Stimulated activated CD4-positive, alpha-beta T cell treated with anti-CD3 and anti-CD28 coated beads, Interleukin-15, amount 100 ng/mL, for 1 hour (primary cell): ENCODE measurements at places on chromosomes 7 and 10.

DNA sequence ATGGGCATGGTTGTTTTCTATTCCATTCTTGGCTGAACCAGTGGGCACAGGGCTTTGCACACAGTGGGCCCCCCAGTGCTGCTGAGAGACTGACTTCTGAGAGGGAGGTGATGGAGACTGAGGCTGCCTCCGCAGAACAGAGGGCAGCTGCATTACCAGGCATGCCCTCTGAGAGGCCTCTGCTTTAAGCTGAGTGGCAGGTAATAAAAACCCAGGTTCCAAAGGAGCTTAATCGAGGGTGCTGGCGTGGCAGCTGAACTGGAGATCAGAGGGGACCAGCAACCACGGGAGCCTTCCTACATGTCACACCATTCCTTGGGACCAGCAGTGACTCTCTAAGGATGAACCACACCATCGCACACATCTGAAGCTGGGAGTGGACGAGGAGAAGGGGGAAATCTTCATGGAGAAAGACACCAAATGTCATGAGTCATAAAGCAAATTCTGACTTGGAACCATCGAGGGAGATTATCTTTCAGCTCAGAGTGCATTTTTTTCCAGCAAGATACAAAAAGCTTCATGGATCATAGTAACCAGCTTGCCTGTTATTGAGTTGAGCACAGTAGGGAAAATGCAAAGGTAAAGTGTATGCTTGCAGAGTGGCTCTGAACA is 24.6 kb downstream of the HIPK2 start:
- DNase-seq, result no peak

DNA sequence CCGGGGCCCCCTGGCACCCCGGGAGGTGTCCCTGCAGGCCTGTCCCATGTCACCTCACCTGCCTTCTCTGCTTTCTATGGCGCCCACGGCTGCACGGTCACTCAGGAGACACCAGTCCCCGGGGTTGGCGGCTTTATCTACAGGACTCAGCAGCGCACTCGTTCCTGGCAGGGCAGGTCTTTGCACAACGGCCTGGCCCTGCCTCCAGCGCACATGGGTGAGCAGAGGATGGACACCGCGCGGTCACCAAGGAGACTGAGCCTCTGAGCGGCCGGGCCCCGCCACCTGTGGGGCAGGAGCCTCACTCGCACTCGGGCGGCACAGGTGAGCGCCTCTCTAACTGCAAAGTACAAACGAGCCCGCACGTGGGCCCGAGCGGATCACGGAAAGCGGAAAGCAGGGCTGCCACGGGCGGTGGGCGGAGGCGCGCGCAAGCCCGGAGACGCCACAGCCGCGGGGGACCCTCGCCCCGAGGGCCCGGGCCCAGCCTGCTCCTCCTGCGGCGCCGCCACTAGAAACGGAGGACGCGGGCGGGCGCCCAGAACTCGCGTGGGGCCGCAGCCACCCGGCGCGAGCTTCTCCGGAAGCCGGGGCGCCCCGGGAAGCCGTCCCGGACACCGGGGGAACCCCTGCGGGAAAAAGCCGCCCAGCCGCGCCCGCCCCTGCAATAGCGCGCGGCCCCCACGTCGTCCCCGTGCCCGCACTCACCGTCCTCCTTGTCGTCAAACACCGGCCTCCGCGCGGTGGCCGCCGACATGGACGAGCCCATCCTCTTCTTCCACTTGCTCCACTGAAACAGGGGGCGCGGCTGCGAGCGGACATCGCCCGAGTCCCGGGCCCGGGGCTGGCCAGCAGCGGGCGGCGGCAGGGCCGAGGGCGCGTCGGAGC is 642 bp downstream of the STK32C start:
- DNase-seq, result no peak

GRCh38 chr7:115230882-115231571 is 309.1 kb downstream of the MDFIC start:
- no peak for DNase-seq

DNA sequence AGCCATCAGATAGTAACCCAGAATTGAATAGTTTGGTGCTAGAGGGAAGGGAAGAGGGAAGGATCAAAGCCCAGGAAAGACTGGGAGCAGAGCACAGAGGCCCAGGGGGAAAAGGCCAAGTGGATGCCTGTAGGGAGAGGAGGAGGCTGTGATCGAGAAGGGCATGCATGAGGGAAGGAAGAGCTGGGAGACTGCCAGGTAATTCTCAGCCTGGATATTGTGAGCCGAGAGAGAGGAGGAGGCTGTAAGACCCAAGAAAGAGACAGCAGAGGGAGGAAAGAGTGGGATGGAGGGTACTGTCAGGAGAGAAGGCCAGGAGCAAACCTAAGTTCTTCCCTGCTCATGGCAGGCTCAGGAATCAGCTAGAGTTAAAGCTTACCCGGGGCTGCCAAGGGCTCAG is 178.2 kb downstream of the CCDC3 start:
- no peak for DNase-seq

DNA sequence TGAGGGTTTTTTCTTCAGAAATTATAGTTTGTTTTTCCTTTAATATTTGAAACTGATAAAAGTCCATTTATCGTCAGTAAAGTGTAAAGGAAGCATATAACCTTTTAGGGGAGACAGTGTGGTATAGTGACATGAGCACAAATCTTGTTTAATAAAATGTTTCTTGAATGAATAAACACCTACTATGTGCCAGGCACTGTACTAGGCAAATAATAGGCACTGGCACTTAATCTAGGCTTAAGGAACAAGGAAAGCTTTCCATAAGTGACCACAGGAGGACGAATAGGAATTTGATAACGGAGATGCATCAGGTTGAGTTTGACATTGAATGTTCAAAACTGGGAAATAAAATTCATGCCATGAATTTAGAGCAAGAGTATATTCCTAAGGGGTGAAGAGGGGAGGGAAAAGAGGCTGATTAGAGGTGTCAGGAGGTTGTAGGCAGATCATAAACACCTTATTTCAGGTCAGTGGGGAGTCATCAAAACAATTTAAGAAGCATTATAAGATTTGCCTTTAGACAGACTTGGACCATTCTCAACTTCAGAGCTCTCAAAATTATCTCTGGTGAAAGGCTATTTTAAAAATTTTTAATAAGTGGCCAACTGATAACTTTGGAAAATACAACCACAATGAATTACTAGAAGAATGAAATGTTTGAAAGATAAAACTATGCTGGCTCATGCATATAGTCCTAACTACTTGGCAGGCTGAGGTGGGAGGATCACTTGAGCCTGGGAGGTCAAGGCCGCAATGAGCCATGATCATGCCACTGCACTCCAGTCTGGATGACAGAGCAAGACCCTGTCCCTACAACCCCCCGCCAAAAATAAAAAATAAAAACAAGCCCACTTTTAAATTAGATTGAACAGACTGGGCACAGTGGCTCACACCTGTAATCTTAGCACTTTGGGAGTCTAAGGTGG is 22.4 kb downstream of the RALA start:
- DNase-seq, result no peak

DNA sequence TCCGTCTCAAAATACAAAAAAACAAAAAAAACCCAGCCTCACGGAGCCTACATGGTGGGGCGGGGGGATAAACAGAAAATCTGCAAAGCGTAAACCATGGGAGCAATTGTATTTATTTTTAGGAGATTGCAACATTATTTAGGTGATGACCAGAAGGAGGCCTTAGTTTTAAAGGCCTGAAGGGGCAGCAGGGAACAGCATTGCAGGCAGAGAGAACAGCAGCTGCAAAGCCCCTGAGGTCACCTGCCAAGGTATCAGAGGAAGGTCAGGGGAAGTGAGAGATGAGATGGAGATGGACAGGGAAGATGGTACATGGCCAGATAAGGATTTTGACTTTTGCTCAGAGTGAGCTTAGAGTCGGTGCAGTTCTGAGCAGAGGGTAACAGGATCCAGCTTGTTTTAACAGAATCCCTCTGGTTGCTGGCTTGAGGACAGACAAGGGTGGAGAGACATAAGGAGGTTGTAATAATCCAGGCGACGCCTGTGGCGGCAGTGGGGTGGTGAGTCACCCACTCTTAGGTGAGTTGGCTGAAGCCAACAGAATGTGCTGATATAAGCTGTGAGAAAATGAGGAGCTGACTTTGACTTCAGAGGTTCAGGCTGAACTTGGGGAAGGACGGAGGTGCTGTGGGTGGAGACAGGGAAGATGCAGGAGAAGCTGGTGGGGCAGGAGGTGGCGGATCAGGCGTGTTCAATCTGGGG is 82.3 kb upstream of the GTF2I start:
- no peak for DNase-seq

GRCh38 chr7:134850066-134850465 is 70.6 kb downstream of the CALD1 start:
- DNase-seq, result no peak

GRCh38 chr10:50600831-50601477 is 22.8 kb downstream of the SGMS1 start:
- DNase-seq, result no peak

DNA sequence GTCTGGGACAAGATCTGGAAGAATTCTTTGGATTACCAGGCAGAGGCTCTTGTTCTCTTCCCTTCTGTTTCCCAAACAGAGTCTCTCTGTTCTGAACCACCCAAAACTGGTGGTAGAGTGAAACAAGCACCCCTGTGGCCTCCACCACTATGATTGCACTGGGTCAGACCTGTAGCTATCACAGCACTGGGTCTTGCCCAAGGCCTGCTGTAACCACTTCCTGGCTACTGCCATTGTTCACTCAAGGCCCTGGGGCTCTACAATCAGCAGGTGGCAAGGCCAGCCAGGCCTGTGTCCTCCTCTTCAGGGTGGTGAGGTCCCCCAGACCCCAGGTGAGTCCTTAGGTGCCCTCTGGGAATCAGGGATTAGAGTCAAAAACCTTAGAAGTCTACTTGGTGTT is 4.1 kb upstream of the LRRC17 start:
- no peak for DNase-seq

DNA sequence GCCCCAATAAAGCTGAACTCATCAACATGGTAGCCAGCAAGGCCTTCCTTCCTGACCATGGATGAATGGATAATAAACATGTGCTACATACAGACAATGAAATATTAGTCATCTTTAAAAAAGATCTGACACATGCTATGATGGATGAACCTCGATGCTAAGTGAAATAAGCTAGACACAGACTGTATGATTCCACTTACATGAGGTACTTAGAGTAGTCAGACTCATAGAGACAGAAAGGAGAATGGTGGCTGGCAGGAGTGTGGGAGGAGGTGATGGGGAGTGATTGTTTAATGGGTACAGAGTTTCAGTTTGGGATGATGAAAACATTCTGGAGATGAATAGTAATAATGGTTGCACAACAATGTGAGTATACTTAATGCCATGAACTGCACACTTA is 114.1 kb upstream of the SORCS3 start:
- DNase-seq, result no peak

DNA sequence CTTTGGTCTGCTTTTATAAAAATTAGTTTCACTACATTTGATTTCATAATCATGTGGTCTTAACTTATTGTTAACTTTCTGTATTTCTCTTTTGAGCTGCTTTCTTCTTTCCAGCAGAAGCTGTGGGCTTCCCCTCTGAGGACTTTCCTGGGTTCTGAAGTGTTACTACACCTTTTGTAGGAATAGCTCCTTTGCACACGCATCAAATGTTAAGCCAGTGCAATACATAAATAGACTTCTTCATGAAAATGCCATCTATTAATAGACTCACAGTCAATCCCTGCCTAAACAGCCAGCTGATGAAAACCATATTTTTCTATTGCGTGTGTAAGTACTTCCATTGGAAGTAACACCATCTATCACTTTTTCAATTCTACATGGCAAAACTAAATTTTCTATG is 1.5 kb downstream of the ABCB4 start:
- DNase-seq, result no peak

GRCh38 chr10:27611744-27612550 is 107.8 kb downstream of the RAB18 start:
- DNase-seq, result no peak

- no peak for DNase-seq
Measured at GRCh38 chr10:42638821-42639270, 476 bp upstream of the ZNF33B start.

DNA sequence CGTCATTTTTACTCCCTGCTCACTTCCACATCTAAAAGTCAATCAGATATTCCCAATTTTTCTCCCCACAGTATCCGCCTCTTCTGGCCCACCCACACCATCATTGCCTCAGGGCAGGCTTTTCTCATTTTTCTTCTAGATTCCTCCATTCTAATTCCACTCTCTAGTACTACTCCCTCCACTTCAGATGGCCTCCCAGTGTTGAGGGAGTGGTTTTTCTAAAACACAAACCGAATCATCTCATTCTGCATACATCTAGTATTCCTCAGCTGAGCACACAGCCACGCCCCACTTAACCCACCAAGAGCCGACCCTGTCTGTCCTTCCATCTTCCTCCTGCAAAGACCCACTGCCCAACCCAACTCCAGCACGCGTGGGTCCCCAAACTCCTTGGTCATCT is 314.9 kb upstream of the NPVF start:
- no peak for DNase-seq

DNA sequence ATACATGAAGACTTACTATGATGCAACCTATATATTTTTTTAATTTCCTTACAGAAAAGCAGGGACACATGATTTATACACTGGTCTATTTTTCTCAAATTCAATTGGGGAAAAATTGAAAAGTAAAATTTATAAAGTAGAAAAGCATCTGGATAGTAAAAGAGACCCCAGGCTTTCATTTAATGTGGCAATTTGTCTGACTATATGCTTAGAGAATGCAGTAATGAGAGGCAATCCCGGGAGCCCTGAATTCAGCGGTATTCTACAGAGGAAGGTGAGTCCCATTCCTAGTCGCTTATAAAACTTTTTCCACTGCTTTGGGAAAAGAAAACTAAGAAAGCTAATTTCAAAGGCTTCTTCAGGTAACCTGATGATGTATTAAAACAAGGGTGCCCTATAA is 167.1 kb downstream of the SEMA3D start:
- no peak for DNase-seq

- DNase-seq, result no peak
Measured at GRCh38 chr10:100748231-100749058, 3.1 kb downstream of the PAX2 start.

DNA sequence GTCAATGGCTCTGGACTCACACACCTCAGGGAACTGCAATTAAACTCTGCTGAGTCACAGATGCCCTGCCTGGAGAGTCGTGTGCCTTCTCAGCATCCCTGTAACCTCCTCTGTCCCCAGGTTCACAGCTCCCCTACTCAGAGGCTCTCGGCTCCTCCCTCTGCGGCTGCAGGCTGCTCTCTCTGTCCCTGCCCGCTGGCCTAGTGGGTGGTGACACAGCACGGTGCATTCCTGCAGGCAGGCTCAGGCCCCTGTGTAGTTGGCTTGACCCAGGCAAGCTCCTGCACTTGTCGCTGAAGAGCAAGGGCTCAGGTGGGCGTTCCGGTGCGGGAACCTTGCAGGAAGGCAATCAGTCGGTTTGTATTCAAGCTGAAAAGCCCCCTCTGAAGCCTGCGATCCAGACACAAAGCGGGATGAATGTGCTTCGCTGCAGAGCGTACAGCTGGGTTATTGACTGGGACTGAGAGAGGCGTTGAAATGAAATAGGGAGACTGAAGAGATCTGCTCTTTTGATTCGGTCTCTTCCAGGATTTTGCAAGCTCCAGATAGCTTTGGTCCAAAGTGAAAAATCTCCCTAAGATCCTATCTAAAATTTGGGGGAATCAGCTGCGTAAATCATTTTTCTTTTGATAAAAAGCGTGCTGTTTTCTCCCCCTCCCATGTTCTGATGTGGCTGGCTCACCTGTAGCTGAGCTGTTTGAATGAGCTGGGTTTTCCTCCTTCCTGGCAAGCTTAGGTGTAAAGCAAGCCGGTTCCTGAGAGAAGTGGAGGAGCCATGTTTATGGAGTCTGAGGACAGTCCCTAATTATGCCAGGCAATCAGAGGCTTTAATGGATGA is 208.7 kb upstream of the PHYHIPL start:
- no peak for DNase-seq

- no peak for DNase-seq
Measured at GRCh38 chr7:14420768-14421167, 431.3 kb upstream of the ETV1 start.
